Activated CD8-positive, alpha-beta memory T cell treated with anti-CD3 and anti-CD28 coated beads for 4 hours (primary cell): ENCODE measurements at places on chromosomes 2 and 18.

- no peak for DNase-seq
Measured at GRCh38 chr18:23321996-23322395, 131.1 kb upstream of the RIOK3 start.

DNA sequence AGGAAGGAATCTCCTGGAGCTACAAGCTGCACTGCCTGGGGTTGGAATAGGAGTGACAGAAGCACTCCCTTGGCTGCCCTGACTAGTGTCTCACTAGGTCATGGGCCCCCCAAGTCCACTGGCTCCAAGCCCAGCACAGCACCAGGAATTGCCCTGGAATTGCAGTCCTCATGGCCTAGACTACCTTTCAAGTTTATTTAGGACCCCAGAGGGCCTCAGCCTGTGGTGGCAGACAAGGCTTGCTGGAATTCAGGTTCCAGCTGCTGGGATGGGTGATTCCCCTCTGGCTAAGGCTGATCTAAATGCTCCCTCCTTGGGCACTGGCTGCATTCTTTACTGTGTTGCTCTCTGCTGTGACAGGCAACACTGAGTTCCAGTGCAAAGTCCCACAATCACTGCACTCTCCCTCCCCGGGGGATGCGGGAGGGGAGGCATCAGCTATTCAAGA lies 14.0 kb downstream of the STRADB start:
- DNase-seq = no peak

DNA sequence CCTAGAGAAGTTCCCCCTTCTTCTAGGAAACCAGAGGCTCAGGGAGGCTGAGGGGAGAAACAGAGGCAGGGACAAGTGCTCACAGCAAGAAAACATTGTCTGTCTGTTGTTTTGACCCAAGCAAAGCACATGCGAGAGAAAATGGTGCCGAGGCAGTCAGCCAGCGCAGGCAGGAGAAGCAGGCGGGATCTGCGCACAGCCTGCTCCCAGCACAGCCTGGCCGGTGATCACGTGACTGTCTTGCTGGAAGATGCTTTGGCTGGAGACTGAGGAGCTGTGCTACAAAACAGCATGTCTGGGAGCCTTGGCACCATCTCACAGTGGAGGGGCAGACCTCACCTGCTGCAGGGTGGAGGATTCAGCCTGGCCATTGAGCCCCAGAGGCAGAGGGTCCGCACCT lies 93.7 kb upstream of the MYCN start:
- DNase-seq = no peak

GRCh38 chr2:232230560-232230959 lies 148.0 kb upstream of the ALPP start:
- no peak for DNase-seq

- DNase-seq = no peak
Measured at GRCh38 chr2:101310834-101311695, 2.6 kb upstream of the RNF149 start.

GRCh38 chr2:242031481-242032019 lies 162.0 kb downstream of the RTP5 start:
- peak; percentile 51 for DNase-seq

DNA sequence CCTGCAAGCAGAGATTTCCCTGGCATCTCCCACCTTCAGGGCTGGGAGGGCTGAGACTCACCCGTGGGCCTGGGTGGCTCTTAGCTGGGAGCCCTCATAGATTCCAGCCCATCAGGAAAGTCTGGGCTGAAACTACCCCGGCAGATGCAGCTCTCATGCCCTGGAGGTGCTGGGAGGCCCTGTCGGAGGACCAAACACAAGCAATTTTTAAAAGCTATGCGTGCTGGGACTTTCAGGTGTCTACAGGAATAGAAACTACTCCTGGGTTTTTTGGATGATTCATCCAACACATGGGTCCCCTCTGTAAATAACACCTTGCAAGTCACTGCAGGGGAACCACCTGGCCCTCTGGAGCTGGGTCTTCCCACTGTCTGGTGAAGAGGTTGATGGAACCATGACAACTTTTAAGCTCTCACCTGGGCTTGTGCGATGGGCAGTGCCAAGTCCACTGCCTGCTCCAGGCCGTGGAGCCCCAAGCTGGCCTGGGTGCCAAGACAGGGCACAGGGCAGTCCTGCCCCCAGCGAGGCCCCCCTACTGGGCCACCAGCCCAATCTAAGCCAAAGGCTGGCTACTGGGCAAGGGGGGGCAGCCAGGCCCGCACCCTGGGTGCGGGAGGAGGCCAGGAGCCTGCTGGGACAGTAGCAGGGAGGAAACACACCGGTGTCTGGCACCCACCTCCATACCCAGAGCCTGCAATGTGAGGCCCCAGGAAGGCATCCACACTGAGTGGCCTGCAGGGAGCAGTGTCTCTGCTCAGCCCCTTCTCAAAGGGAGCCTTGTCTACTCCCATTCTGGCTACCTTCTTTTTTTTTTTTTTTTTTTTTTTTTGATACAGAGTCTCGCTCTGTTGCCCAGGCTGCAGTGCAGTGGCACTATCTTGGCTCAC lies 1.1 kb upstream of the GPR55 start:
- DNase-seq = no peak

- DNase-seq = no peak
Measured at GRCh38 chr2:120656273-120656950, 79.3 kb upstream of the GLI2 start.

DNA sequence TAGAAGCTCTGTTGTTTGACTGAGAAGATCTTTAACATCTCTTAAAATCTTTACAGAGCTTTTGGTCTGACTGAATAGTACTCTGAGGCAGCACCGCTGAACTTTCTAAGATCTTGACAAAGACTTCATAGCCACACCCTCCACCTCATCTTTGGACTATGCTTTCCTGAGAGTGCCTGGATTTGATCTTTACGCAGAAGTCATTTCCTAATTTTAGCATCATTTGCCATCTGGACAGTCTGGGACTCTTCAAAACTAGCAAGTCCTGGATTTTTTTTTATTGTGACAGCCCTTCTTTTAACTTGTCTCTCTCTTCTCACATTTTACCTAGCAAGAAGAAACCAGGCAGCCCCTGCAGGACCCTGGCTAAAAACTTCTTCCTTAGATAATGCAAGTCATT lies 188.8 kb downstream of the CTIF start:
- no peak for DNase-seq

DNA sequence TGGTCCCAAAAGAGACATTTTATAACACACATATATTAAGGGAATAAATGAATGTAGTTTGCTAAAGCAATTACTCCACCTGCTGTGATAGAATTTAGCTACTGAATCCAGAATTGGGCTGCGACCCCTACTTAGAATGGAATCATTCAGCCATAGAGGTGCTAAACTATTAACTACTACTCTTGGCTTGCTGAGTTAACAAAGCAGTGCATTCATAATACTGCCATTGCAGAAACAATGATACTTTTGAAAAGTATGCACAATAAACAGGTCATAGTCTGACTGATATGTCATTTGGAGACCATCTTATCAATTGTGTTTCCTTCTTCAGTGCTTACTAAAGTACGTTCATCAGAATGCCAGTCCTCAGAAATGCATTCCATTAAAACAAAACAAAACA lies 273.6 kb downstream of the PIEZO2 start:
- no peak for DNase-seq
